ENCODE measurements at places on chromosomes 6 and 20. TPM values are rescaled to one million over a fixed set of nuclear protein-coding genes. Genes with fewer than 3 reads are reported as not detected.

MATN4 gene
- not detected for total RNA-seq

PGBD1 gene
- total RNA-seq = 6.5 TPM

AVP gene
- not detected for total RNA-seq

CLVS2 gene
- under 0.01 TPM for total RNA-seq

SAMD5 gene
- total RNA-seq = 0.88 TPM

MYB gene
- total RNA-seq = 4.0 TPM

RIOK1 gene
- 18.1 TPM for total RNA-seq

LZTS3 gene
- 3.0 TPM for total RNA-seq

CLIC5 gene
- not detected for total RNA-seq

METTL24 gene
- total RNA-seq = not detected

IPCEF1 gene
- not detected for total RNA-seq

HLA-DQA1 gene
- total RNA-seq = not detected

ZNF322 gene
- total RNA-seq = 19.9 TPM

TTK gene
- 14.6 TPM for total RNA-seq

TMEM244 gene
- total RNA-seq = not detected

MMP24 gene
- 1.0 TPM for total RNA-seq

MMUT gene
- total RNA-seq = 28.7 TPM

ACAT2 gene
- total RNA-seq = 41.0 TPM

ERVFRD-1 gene
- not detected for total RNA-seq

SIGLEC1 gene
- total RNA-seq = not detected

CST3 gene
- total RNA-seq = 317 TPM

TREML2 gene
- not detected for total RNA-seq

SLC22A3 gene
- 142 TPM for total RNA-seq

KIF25 gene
- 0.14 TPM for total RNA-seq

PTCHD4 gene
- 5.9 TPM for total RNA-seq

SPATS1 gene
- total RNA-seq = not detected

VPS16 gene
- 57.6 TPM for total RNA-seq

PHACTR1 gene
- total RNA-seq = 0.51 TPM

CAP2 gene
- total RNA-seq = 27.6 TPM

PPP1R3G gene
- 1.5 TPM for total RNA-seq

BACH2 gene
- total RNA-seq = 1.5 TPM

OOEP gene
- total RNA-seq = not detected

NKX2-2 gene
- total RNA-seq = not detected

FOXQ1 gene
- not detected for total RNA-seq

All from smooth muscle cell of the umbilical artery (primary cell).